ENCODE measurements at places on chromosomes 3 and 15.

- no peaks in the 10 kb centered on the region for H3K36me3 ChIP-seq
- H3K4me3 ChIP-seq: no peak overlapping the region
- no peaks in the 10 kb centered on the region for H3K4me1 ChIP-seq
These were observed 67.0 kb upstream of the SLC25A26 start for GRCh38 chr3:66153481-66154443.

GRCh38 chr3:146139586-146140110 is 21.3 kb downstream of the PLOD2 start:
- DNase-seq: no peak
- H3K4me1 ChIP-seq: no peaks in the 10 kb centered on the region
- H3K27me3 ChIP-seq: no peaks in the 10 kb centered on the region

- DNase-seq: no peak
- no peaks in the 10 kb centered on the region for H3K27me3 ChIP-seq
- no peaks in the 10 kb centered on the region for H3K36me3 ChIP-seq
- no peak overlapping the region for H3K4me3 ChIP-seq
- H3K4me1 ChIP-seq: no peaks in the 10 kb centered on the region
- H3K27ac ChIP-seq: no peak overlapping the region
These were observed 493.0 kb upstream of the TBL1XR1 start for GRCh38 chr3:177690306-177690705.

GRCh38 chr15:59917504-59918157 is 86.5 kb upstream of the FOXB1 start:
- H3K4me3 ChIP-seq: no peak overlapping the region
- DNase-seq: peak; percentile 28
- no peaks in the 10 kb centered on the region for H3K36me3 ChIP-seq
- H3K27ac ChIP-seq: no peak overlapping the region

DNA sequence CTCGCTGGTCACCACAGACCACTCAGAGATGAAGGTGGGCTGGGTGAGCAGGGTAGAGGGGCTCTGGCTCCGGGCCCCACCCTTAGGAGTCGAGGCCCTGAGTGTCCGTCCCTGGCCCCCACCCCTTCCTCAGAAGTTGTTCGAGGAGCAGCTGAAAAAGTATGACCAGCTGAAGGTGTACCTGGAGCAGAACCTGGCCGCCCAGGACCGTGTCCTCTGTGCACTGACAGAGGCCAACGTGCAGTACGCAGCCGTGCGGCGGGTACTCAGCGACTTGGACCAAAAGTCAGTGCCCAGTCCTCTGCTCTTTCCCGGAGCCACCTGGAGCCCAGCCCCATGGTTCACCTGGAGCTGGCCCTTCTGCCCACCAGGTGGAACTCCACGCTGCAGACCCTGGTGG is 28.5 kb downstream of the PTPN23 start:
- H3K27ac ChIP-seq: no peak overlapping the region
- H3K4me1 ChIP-seq: no peaks in the 10 kb centered on the region
- peaks cover 80% of the 10 kb centered on the region for H3K36me3 ChIP-seq
- no peaks in the 10 kb centered on the region for H3K27me3 ChIP-seq
- DNase-seq: no peak
- no peak overlapping the region for H3K4me3 ChIP-seq

DNA sequence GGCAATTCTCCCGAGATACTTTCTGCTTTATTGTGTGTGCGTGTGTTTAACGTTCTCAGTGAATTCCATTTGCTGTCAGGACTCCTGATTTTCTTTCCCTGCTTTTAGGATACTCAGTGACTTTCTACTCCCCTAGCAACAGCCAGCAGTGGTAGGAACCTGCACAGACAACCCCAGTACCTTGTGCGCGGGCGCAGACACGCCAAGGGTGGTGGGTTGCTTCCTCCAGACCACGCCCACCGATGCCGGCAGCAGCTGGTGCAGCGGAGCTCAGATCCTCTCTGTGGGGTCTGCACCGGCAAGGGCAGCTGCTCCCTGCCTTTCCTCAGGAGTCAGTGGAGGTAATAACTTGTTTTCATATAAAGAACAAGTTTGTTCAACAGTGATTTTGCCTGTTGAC is 225.1 kb upstream of the NDN start:
- H3K27me3 ChIP-seq: no peaks in the 10 kb centered on the region
- no peak overlapping the region for H3K27ac ChIP-seq
- no peak for DNase-seq
- H3K4me1 ChIP-seq: no peaks in the 10 kb centered on the region
- no peak overlapping the region for H3K4me3 ChIP-seq

- H3K4me3 ChIP-seq: no peak overlapping the region
- DNase-seq: no peak
These were observed 6.3 kb upstream of the FES start for GRCh38 chr15:90877996-90878395.

- no peaks in the 10 kb centered on the region for H3K27me3 ChIP-seq
- no peak overlapping the region for H3K4me3 ChIP-seq
- no peaks in the 10 kb centered on the region for H3K36me3 ChIP-seq
- no peak overlapping the region for H3K27ac ChIP-seq
These were observed 29.7 kb upstream of the STRIT1 start for GRCh38 chr3:155323063-155323666.

DNA sequence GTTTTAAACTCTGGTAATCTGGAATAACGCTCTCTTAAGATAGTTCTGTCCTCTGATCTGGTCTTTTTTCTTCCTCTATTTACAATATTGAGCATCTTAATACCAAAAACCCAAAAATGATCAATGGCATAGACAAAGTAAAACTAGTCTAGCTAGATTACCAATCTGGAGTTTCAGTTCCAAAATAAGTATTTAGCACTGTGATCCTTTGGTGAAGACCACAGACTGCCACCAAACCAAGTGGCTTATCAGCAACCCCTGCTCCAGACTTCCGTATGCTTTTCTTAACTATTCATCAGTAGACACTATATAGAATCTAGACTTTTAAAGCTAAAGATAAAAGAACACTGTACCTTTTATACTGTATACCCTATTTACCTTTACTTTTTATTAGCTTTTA is 35.5 kb upstream of the MAN2C1 start:
- H3K27ac ChIP-seq: no peak overlapping the region
- H3K36me3 ChIP-seq: peaks cover 64% of the 10 kb centered on the region
- H3K4me3 ChIP-seq: no peak overlapping the region
- H3K27me3 ChIP-seq: no peaks in the 10 kb centered on the region
- no peaks in the 10 kb centered on the region for H3K4me1 ChIP-seq
- no peak for DNase-seq

DNA sequence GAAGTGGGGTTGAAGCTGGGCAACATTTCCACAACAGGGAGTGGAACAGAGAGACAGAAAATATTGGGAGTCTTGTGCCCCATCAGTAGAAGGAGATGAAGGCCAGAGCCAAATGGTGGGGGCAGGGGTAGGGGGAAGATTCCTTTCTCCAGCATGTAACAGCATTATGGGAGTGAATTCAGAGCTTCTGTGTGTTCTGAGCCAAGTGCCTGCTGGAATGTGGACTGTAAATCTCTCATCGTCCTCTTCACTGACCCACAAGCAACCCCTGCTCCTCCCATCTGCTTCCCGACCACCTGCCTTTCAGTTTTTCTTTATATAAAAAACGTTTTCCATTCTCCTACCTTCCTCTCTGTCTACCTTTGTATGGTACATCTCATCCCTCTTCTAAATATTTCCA is 344.2 kb upstream of the TPRG1 start:
- H3K27me3 ChIP-seq: no peaks in the 10 kb centered on the region
- H3K4me3 ChIP-seq: no peak overlapping the region
- no peak overlapping the region for H3K27ac ChIP-seq
- no peak for DNase-seq
- no peaks in the 10 kb centered on the region for H3K36me3 ChIP-seq
